Pancreas (tissue), 10 donors: ENCODE measurements at places on chromosomes 4 and X. TPM values are rescaled to one million over a fixed set of nuclear protein-coding genes. Genes with fewer than 3 reads are reported as not detected.

Gene GPR143
- total RNA-seq, result 0.60 TPM

Gene LANCL3
- 0.06 TPM for total RNA-seq

Gene LUZP4
- total RNA-seq, result not detected

Gene SCFD2
- total RNA-seq, result 9.3 TPM

Gene GLOD5
- not detected for total RNA-seq

Gene VCX
- not detected for total RNA-seq

Gene EDA2R
- total RNA-seq, result 1.1 TPM

Gene SPARCL1
- 19.6 TPM for total RNA-seq

Gene SLC16A2
- 3.2 TPM for total RNA-seq

Gene SPP1
- total RNA-seq, result 150 TPM

Gene CCDC149
- 24.2 TPM for total RNA-seq

Gene UGT2B10
- not detected for total RNA-seq

Gene VCX3B
- total RNA-seq, result not detected

Gene BEX4
- total RNA-seq, result 7.6 TPM

Gene SHROOM4
- total RNA-seq, result 0.92 TPM

Gene OCRL
- 6.9 TPM for total RNA-seq

Gene ADH4
- not detected for total RNA-seq

Gene UTP3
- total RNA-seq, result 8.8 TPM

Gene SAGE1
- total RNA-seq, result not detected

Gene GSTCD
- 1.4 TPM for total RNA-seq

Gene ZCCHC18
- total RNA-seq, result 1.5 TPM

Gene PCDH7
- 0.28 TPM for total RNA-seq

Gene TLR6
- total RNA-seq, result 0.69 TPM

Gene MAGEB10
- not detected for total RNA-seq

Gene NPNT
- 44.0 TPM for total RNA-seq

Gene GLRA3
- total RNA-seq, result 0.49 TPM

Gene AMTN
- 0.53 TPM for total RNA-seq

Gene AGTR2
- 0.06 TPM for total RNA-seq

Gene CLGN
- total RNA-seq, result 1.1 TPM

Gene PDGFC
- 11.6 TPM for total RNA-seq

Gene KIAA1210
- not detected for total RNA-seq

Gene STARD8
- total RNA-seq, result 2.3 TPM

Gene UBA1
- 53.1 TPM for total RNA-seq

Gene ARSD
- 51.8 TPM for total RNA-seq

Gene HTR2C
- not detected for total RNA-seq

Gene DCAF8L2
- not detected for total RNA-seq

Gene PPBP
- total RNA-seq, result not detected

Gene TAF7L
- not detected for total RNA-seq

Gene CFAP47
- 0.09 TPM for total RNA-seq

Gene FMR1NB
- not detected for total RNA-seq

Gene TCEAL2
- 2.0 TPM for total RNA-seq
